ENCODE measurements at places on chromosomes 7 and 10.

- no peak for DNase-seq
Observed at GRCh38 chr7:39202041-39202440, 224.3 kb downstream of the POU6F2 start.

DNA sequence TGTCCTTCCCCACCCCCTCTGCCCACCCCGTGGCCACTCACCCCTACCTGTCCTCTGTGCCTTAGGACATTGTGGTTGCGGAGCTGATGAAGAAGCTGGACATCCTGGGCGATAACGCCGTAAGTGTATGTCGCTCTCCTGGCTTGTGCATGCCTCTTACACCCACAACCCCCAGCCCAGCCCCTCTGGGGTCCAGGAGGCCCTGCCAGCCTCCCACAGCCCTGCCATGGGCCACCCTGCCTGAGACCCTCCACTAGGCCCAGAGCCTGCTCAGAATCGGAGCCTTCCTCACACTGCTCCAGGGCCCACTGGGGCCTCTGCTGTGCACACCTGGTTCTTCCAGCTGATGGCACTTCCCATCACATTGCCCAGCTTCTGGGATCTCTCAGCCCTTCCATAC, 36.8 kb upstream of the DPYSL4 start:
- no peak for DNase-seq

DNA sequence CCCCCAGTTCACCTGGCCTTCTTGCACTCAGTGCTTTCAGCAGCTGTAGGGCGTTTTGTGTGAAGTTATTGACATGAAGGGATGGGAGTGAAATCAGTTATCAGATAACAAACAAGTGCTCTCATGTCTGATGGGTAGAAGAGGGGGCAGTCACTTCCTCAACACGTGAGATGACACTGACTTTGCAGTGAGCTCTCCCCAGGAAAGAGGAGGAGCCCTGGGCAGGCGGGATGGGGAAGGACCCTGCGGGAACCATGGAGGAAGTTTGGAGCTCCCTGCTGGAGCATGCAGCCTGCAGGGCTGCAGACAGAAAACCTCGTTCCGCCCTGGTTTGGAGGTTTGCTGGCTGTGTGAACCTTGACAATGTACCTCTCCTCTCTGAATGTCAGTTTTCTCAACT, 38.7 kb downstream of the GPR26 start:
- no peak for DNase-seq

- DNase-seq: no peak
Observed at GRCh38 chr10:50604049-50604640, 19.6 kb downstream of the SGMS1 start.

GRCh38 chr10:29324220-29324841, 35.5 kb downstream of the LYZL1 start:
- DNase-seq: no peak

GRCh38 chr7:65609131-65609530, 235.5 kb downstream of the ZNF92 start:
- DNase-seq: no peak

GRCh38 chr7:142908921-142909890, 23.7 kb upstream of the TRPV6 start:
- DNase-seq: no peak

DNA sequence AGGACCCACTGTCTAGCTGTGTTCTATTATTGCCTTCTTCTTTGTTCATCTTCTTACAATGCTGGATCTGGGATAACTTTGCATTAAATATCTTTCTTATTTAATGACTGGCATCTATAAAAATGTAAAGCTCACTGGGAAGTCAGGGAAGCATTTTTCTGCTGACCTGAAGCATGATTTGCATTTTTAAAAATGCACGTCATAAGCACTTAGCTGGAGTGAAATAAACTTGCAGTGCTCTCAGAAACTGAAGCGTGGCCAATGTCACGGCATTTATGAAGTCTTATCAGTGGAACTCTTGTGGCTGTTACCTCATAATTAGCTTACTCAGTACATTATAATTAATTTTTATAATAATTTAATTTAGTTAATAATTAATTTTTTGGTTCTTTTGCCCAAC, 59.1 kb downstream of the FRMD4A start:
- DNase-seq: no peak

DNA sequence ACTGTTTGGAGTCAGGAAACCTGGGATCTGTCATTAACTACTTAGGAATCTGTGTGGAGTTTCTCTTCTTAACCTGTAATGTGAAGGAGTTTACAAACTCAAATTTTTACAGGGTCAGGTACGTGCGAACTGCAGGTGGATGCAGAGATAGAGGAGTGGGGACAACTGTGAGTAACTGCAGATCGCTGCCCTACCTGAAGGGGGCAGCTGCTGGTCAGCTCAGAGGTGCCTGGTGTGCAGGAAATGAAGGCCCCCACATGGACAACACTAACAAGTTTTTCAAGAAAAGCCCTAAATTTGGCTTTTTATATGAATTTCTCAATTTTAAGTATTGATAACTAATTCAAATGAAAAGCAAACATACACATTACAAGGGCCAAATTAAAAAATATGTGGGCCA, 380.0 kb downstream of the REEP3 start:
- DNase-seq: no peak

DNA sequence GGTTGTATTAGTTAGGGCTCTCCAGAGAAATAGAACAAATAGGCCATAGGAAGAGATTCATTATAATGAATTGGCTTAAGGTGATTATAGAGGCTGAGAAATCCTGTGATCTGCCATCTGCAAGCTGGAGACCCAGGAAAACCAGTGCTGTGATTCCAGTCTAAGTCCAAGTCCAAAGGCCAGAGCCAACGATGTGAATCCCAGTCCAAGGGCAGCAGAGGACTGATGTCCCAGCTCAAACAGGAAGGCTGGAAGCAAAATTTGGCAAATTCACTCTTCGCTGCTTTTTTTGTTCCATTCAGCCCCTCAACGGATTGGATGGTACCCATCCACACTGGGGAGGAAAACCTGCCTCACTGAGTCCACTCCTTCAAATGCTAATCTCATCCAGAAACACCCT, 68.0 kb downstream of the JCAD start:
- DNase-seq: no peak

DNA sequence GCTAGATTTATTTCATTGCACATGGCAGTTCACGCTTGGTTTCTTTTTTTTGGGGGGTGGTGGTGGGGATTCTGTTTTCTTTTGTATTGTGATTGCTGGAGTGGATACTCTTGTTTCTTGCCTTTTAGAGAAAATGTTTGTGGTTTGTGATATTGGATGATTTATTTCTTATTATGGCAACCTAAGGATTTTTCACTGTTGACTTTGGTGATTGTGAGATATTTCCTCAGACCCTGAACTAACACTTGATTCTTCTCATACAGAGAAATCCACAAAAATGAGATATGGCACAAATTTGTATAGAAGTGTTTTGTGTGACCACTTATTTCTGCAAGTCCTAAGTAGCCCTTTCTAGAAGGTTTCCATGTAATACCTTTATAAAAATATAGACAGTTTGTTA, 871.1 kb downstream of the LRMDA start:
- DNase-seq: no peak

DNA sequence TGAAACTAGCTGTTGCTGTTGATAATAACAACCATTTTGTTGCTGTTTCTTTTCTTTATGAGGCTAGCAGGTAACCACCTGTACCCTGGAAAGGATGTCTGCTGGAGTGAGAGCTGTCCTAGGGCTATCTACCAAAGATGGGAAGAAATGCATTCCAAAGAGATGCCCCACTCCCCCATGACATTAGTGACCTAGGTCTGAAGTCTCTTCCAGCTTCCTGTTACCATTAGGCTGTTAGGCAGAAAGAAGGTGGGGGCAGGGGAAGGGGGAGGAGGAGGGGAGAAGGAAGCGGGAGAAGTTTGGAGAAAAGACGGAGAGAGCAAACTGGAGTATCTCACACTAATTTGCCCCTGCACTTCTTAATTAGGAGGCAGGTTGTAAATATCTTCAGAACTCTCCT, 118.5 kb downstream of the ABLIM1 start:
- DNase-seq: no peak

- DNase-seq: no peak
Observed at GRCh38 chr7:81883801-81884393, 114.0 kb upstream of the HGF start.

DNA sequence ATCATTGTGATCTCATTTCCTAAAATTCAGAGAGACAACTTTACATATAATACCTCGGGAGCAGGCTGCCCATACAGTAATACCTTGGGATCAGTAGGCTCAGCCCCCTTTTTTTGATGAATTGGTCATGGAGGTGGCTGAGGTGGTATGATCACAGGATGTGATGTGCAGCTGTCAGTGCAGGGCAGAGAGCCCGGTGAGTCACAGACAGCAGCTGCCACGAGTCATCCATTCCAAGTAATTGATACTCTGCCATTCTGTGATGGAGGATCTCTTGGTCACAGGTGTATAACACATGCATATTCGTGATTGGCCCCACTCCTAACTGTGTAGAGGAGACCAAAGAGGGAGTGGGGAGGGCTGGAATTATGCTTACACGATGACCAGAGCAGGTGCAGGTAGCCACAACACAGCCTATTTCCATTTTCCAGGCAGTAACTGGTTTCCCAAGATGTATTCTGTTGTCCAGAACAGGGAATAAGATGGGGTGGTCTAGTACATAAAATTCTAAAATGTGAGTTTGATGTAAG, 14.1 kb downstream of the NRCAM start:
- no peak for DNase-seq

GRCh38 chr10:35409094-35409582, 72.8 kb downstream of the CCNY start:
- no peak for DNase-seq

DNA sequence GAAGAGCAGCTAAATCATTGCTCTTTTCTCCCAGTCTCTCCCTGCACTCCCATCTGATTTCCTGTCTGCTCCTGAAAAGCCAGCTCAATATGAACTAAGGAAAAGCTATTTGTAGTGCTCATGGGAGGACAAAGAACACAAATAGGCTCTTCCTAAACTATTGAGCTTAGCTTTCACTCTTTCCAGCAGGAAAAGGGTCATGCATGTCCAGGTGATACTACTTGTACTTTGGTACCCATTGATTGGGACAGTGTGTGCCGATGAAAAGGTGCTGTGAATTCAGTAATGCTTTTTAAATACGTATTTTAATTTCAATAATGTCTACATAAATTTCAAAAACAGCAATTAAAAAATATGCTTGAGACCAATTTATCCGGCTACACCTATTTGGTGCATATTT, 37.5 kb upstream of the ATXN7L1 start:
- no peak for DNase-seq

DNA sequence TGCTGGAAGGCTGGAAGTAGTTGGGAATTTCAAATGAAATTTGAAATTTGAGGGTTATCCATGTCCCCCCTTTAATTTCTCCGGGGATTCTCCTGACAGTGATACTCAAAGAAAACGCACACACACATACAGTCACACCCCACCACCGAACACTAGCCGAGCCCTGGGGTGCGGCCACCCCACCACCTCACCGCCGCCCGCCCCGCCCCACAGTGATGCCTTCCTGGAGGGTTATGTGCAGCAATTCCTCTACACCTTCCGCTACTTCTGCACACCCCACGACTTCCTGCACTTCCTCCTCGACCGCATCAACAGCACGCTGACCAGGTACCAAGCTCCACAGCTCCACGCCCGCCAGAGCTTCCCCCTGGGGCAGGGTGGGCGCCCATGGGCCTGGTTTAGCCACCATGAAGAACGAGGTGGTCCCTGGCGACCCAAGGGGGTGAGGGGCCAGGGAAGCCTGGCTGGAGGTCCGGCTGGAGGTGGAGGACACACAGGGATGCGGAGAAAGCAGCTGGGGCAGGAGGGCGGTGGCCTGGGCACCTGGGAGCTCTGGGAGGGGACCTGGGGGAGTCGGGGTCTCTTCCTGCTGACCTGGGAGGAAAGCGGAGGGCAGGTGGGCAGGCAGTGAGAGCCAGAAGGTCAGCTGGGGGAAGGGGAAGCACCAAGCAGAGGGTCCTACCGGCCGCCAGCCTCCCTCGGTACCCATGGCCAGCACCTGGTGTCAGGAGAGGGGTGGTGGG, 19.4 kb upstream of the UTF1 start:
- DNase-seq: no peak

DNA sequence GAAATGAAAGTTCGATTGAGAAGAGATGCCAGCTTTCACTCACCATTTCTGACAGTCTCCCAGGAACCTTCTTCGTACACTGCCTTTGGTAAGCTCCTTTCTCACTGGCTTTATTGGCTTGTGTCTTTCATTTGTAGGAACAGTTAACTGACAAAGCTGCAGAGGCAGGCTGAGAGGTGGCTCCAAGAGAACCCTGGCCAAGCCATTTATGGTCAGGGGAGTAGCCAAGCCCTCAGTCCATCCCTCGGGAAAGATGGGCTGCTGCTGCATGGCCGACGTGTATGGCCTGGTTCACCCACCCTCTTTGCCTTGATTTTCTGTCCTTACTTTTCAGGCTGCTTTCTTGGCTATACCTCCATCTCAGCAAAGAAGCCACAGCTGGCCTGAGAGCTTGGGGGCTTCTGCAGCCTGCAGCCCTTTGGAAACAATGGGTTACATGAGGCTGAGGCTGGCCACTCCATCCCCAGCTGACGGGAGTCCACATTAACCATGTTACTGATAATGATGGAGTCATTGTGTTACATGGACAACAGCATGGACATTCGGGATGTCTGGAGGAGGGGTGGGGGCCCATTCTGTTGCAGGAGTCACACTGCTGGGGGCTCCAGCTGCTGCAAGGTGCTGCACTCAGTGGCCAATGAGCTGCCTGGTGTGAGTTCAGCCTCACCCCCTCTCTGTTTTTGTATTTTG, at the start of gene OPALIN:
Gene OPALIN, minus strand, starts transcription at position 152 of the 690 bp plus-strand sequence. Its CDS starts 106 bp downstream, at position 46.
- DNase-seq: no peak

DNA sequence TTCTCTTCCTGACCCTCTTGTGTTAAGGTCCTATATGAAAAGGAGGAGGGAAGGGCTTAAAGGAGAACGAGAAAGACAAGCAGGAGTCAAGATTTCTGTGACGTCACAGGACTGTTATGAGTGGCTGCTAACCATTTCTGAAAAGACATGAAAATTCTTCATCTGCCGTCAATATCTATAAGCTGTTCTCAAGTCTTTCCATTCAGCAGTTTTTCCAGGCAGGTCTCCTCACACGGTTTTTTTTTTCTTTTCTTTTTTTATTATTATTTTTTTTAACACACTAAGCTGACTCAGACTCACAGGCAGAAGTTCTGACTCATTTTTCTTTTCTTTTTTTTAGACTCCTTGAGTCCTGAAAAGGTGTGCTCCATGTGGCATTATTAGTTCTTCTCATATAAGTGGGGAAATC, 72.0 kb downstream of the DGKI start:
- no peak for DNase-seq

GRCh38 chr10:30935078-30935477, 96.6 kb downstream of the ZNF438 start:
- DNase-seq: no peak

GRCh38 chr7:22831602-22832305, 9.1 kb upstream of the TOMM7 start:
- no peak for DNase-seq

DNA sequence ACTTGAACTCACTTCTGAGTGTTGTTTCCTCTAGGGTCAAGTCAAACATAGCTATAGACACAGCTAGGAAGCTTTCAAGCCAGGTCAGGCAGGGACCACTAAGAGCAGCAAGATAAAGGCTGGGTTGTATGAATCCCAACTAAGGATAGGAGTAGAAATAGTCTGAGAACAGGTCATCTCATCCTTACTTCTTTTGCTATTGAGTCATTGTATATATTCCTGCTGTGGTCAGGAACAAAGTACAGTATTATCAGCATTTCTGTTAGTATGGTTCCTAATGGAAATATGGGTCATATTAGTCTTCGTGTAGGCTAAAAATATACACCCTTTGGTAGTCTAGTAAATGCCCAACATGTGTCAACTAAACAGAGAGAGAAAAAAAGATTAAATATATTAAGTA, 145.3 kb downstream of the BTAF1 start:
- no peak for DNase-seq

GRCh38 chr7:151744656-151745638, 132.0 kb downstream of the PRKAG2 start:
- DNase-seq: peak; percentile 29

- no peak for DNase-seq
Observed at GRCh38 chr7:129835569-129835968, 117.2 kb downstream of the UBE2H start.
